Type B pancreatic cell (in vitro differentiated cells): ENCODE measurements at places on chromosomes 7 and 10. TPM values are rescaled to one million over a fixed set of nuclear protein-coding genes. Genes with fewer than 3 reads are reported as not detected.

DNA sequence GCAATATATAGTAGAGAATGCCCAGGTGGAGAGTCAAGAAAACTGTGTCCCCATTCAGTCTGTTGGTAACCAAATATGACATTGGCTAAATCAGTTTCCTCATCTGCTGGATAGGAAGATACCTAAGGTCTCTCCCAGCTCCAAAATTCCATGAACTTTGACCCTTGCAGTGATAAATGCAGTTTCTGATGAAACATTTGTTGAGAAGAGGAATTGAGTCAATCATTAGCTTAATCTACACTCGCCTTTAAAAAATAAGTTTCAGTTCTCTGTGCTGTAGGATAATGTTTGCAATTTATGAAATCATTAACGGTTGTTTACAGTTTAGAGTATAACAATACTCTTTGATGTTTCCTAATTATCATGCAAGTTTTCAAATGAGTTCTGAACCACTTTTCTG lies 38.0 kb upstream of the SLC25A13 start:
- no peak for DNase-seq

Gene GSTO2
- total RNA-seq = 2.8 and 8.2 TPM in 2 replicates

Gene MLXIPL
- total RNA-seq = 27.8 and 35.6 TPM in 2 replicates

- no peak for DNase-seq
Observed at GRCh38 chr7:103799298-103799697, 190.2 kb downstream of the RELN start.

Gene FGFBP3
- total RNA-seq = 4.5 and 9.6 TPM in 2 replicates

Gene LIPM
- total RNA-seq = 0.38 TPM in 1 of 2 replicates, not detected in the other

GRCh38 chr10:14800397-14800796 lies 25.7 kb upstream of the FAM107B start:
- no peak for DNase-seq

- DNase-seq = no peak
Observed at GRCh38 chr10:117670116-117670904, 127.8 kb downstream of the EMX2 start.

Gene ASZ1
- not detected in 2 replicates for total RNA-seq

- DNase-seq = peak; percentile 49
Observed at GRCh38 chr10:78902815-78903214, 166.0 kb upstream of the ZMIZ1 start.
